ENCODE measurements at places on chromosomes 1 and 21.
A peak's percentile ranks its signal among the peaks of the same experiment; 100 is the strongest.

GRCh38 chr1:208078752-208079151 lies 165.4 kb downstream of the PLXNA2 start:
- DNase-seq, result no peak

DNA sequence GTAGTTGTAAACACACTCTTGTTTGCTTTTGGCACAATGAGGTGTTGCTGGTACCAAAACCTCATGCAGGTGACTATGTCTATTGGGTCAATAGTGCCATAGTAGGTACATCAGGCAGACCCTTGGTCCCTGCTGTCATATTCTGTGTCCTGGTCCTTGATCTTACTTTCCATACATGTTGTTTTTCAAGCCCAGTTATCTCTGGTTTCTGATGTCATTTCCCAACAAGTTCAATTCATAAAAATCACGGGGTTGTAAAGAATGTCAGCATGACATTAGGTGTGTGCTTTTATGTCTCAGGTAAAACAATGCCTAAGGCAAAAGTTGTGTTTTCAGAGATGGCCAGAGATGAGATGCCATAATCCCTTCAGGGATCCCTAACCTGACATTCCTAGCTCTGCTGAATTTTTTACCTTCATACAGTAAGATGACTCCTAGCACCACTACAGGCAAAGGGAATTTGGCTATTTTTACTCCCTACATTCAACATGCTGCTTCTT lies 390.3 kb upstream of the PKN2 start:
- no peak for DNase-seq

DNA sequence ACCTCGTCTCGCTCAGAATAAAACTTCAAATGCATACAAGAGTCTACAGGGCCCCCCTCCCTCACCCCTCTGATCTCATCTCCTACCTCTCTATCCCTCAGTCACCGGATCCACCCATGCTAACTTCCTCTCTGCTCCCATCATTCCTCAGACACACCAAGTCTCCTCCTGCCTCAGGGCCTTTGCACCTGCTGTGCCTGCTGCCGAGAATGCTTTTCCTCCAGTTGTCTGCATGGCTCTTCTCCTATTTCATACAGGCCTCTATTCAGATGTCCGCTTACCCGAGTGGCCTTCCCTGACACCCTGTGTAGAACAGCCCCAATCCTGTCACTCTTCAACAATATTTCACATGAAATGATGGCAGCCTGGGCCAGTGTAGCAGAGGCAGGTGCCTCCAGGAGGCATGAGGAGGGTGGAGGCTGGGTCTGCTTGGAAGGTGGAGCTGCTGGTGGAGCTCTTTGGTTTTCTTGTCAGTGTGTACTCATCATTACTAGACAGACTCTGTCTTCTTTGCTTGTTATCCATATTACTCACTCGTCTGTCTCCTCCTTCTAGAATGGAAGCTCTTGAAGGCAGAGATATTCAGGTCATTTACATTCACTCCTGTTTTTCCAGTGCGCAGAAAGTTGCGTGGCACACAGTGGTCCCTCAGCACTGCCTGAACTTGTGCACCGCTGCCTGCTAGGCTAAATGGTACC lies 4.2 kb downstream of the SH2D2A start:
- no peak for DNase-seq

DNA sequence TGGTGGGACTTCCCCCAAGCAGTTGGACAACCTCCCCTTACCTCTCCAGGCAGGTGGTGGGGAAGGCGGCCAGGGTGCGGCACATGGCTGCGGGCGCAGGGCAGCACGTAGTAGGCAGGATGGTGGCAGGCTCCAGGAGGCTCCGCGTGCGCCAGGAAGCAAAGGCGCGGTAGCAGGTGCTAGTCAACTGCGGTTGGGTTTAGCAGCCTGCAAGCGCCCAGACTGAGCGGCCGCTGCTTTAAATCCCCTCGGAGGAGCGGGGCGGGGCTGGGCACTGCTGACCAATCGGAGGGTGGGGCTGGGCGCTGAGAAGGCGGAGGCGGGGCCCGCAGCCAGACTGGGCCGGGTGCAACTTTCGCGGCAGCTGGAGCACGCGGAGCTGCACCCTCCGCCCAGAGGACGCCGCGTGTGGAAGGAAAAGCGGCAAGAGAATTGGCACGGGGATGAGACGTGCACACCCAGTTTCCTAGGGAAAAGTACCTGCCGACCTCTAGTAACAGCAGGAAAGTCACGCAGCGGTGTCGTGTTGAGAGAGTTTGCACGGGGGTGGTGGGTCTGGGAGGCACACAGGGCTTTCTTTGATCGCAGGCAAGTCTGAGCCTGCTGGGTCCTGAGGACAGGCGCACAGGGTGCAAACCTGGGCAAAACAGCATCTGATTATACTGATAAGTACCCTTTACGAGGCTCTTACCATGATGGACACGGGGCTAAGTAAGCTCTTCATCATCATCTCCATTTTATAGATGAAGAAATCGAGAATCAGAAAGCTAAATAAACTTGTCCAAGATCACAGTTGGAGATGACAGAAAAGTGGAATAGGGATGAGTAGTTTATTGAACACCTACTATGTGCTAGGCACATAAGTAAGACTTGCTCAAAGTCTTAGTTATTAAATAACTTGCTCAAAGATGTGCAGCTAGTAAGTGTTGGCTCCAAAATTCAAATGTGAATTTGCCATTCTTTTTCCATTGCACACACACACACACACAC lies at the start of gene RGS16:
TSS of gene RGS16 (minus strand) at position 215 of the 990 bp plus-strand sequence. CDS start at position 85, 130 bp downstream.
- no peak for DNase-seq

GRCh38 chr1:91160363-91161075 lies 138.7 kb upstream of the ZNF644 start:
- no peak for DNase-seq

DNA sequence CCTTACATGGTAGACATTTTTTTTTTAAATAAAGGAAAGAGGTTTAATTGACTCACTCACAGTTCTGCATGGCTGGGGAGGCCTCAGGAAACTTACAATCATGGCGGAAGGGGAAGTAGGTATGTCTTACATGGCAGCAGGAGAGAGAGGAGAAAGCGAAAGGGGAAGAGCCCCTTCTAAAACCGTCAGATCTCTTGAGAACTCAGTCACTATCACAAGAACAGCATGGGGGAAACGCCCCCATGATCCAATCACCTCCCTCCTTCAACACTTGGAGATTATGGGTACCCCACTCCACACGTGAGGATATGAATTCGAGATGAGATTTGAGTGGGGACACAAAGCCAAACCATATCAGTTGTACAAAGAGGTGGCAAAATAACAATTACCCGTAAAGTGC lies 301.7 kb downstream of the GRIK1 start:
- no peak for DNase-seq

- peak; percentile 59 for DNase-seq
Observed at GRCh38 chr1:112904071-112904830, 51.7 kb downstream of the SLC16A1 start.

DNA sequence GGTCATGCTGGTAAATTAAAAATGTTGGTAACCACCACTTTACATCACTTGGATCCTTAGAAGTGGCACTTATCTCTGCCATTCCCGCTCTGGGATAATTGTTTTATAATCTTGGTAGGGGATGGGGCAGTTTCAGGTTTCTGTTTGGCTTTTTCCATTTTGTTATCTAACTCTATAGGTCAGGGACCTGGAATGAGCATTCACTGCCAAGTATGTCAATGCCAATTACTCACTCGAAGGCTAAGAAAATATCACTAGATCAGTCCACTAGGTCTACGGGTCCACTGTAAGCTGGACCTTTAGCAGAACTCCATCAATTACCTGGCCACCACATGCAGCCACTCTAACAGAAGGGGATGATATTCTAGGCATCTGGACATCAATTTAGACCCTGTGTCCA lies 4.5 kb upstream of the DIP2A start:
- DNase-seq, result no peak

DNA sequence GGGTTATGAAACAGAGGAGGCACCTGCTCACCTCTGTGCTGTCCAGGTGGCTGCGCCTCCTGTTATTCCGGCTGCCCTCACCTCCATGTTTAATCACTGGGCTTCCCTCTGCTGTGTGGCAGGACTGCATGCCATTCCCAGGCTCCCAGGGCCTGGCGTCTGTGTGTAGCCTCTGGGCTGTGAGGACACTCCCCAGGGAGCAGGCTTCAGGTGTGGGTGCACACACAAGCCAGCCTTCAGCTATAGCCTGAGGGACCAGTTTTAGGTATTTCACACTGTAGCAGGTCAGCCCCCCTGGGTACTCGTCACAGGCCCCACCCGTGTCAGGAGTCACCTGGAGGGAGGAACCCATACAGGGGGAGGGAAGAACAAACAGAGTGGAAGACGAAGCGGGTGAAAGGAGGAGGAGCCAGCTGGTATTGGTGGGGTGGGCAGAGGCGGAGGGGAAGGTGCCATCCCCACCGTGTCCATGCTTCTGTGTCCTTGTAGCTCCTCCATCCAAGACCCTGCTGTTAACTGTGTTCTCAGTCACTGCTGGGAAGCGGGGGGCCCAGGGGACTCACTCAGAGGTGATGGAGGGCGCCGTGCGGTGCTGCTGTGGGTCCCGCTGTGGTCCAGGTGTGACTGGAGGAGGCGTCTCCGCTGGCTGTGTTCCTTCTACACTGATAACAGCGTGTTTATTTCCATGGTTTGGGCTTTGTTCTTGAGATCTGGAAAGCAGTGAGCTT lies 158.6 kb downstream of the PGBD5 start:
- DNase-seq, result no peak

DNA sequence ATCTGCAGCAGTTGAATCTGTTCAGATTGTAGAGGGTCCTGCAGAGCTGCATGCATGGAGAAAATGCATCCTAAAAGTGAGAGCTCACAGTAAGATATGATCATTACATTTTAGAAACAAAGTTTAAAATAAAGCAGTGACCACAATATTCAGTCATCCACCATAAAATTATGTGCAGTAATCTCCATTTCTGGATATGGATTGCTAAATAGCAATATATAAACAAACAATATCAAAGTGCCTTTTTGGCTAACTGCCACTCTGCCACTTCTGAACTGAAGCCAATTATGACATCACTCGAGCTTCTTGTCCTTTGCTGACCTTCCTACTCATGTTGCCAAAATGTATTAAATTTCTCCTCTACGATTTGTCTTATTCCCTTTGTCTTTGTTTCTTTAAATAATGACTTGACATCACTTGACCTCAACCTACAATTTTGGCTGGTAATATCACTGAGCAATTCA lies 262.0 kb upstream of the CXADR start:
- peak; percentile 8 for DNase-seq

GRCh38 chr1:11301601-11302000 lies 28.6 kb downstream of the UBIAD1 start:
- no peak for DNase-seq

DNA sequence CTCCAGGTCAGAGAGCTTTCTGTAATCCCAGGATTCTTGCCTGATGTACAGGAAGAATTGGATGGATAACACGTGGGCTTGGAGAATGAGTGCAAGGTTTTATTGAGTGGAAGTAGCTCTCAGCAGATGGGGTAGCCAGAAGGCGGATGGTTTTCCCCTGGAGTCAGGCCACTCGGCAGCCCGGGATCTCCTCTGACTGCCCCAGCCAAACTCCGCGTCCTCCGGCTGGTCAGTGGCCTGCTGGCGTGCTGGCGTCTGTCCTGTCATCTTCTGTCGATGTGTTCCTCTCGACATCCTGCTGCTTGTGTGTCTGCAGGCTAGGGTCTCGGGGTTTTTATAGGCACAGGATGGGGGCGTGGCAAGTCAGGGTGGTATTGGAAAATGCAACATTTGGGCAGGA lies 27.4 kb upstream of the GJA9 start:
- DNase-seq, result no peak

GRCh38 chr1:147083919-147084272 lies 88.4 kb downstream of the PRKAB2 start:
- DNase-seq, result no peak

GRCh38 chr1:212858461-212859265 lies 588 bp downstream of the FLVCR1 start:
- DNase-seq, result no peak

DNA sequence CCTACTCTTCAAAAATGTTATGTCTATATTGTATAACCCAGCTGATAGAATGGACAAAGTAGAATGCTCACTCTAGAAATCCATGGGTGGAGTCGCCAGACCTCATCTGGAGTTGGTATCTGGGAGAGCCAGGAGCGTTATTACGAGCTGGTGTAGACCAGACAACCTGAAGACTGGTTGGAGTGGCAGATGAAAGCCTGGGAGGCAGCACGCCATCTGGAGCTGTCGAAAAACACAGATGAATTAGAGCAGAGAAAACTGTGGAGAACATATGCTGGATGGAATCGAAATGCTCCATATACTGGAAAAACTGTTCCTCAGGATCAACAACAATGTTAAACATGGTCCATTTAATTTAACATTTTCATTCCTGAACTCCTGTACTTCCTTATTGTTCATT lies 333.6 kb downstream of the KCTD3 start:
- DNase-seq, result no peak

DNA sequence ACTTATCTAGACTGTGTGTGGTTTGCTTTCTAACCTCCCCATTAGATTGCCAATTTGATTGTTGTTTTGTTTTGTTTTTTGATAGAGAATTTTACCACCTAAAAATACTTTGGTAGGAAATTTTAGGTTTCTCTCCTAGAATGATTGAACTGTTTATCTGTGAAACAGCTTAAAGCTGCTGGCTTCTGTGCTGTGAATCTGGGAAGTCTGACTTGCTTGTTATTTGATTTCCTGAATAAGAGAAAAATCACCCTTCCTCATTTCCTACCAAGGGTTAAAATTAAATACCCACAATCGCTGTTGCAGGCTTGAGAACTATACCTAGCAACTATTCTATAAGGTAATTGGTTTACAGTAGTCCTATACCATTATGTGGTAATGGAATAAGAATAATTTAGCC lies 198.9 kb upstream of the CACYBP start:
- no peak for DNase-seq

DNA sequence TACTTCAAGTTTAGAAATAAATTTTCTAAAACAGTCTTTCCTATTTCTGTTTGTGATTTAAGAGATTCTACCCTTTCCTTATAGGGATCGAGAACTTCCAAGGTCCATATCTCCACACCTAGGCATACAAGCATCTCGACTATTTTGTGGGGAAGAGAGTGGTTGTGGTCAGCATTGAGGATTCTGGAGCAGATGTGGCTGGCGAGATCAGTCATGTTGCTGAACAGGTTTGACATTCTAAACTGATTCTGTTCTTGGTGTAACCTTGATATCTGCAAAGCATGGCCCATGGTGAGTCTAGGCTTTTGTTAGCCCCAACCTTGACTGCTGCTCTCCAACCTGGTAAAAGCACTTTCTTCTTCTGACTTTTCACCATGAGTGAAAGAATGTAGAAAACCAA lies 167.6 kb upstream of the POGK start:
- no peak for DNase-seq

DNA sequence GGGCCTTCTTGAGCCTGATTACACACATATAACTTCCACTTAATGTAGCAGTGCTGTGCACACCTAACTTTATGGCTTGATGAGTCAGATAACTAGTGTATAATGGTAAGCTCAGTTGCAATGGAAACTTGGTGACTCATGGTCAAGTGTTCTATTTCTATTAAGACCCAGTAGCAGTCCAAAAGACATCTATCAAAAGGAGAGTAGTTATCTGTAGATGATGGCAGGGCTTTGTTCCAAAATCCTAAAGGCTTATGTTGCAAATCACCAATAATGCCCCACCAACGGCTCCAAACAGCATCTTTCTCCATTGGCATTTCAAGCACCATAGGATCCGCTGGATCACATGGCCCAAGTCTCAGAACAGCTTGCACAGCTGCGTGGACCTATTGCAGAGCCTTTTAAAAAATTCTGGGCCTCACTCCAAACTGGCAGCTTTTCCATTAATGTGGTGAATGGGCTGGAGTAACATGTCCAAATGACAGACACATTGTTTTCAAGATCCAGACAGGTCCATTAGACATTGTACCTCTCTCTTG lies 566.8 kb upstream of the USP24 start:
- DNase-seq, result peak; percentile 57
